GM12878 (cell line): ENCODE measurements at places on chromosomes 1 and 21. TPM values are rescaled to one million over a fixed set of nuclear protein-coding genes. Genes with fewer than 3 reads are reported as not detected.

The HES5 gene
- 0.15 TPM in 1 of 2 replicates, not detected in the other for total RNA-seq

The LCE1A gene
- not detected in 2 replicates for total RNA-seq

The CORT gene
- 0.49 TPM in 1 of 2 replicates, not detected in the other for total RNA-seq

The SAMSN1 gene
- 40.0 and 45.5 TPM in 2 replicates for total RNA-seq

The KRTAP11-1 gene
- total RNA-seq = not detected in 2 replicates

The TFAP2E gene
- 0.85 and 0.93 TPM in 2 replicates for total RNA-seq
